ENCODE measurements at places on chromosomes 3 and 15. TPM values are rescaled to one million over a fixed set of nuclear protein-coding genes. Genes with fewer than 3 reads are reported as not detected.

DNA sequence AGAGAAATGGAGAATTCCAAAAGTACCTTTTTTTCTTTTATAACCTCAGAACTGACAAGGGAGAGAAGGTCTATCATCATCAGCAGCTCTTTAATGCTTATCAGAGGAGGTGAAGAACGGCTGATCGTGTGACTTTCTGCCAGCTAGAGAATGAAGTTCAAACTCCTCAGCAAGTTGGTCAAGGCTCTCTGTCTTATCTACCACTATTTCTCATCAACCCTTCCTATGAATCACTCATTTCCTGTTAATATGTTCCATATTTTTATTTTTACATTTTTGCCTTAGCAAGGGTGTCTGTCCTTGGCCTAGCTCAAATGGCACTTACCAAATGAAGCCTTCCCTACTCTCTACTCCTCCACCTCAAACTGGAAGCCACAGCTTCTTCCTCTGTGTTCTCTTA, 73.1 kb upstream of the TSPAN3 start:
- no peak for DNase-seq

DNA sequence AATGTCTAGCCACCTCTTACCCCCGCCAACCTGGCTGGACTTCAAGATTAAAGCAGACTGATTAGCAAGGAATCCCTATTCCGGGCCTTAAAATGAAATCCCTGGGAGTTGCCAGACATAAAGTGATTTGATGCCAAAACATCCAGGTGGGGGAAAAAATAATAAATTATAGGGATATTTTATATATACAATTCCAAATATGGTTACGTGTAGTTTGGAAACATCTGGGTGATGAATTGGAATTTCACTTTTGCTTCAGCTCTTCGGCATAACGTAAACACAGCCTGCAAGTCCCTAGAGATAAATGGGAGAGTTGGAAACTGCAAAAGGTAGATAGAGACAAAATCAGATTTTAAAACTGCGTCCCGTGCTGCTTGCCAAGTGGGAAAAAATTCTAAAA, 545.5 kb upstream of the MDFIC2 start:
- no peak for DNase-seq

- DNase-seq = no peak
Measured at GRCh38 chr15:83843471-83843871, 189.5 kb downstream of the ADAMTSL3 start.

GRCh38 chr3:88528494-88528893, 378.7 kb downstream of the C3orf38 start:
- DNase-seq = no peak

CILP gene
- total RNA-seq = 129 TPM

ATOSA gene
- total RNA-seq = 63.3 TPM
